ENCODE measurements at places on chromosomes 2 and 18. TPM values are rescaled to one million over a fixed set of nuclear protein-coding genes. Genes with fewer than 3 reads are reported as not detected.

The AKAIN1 gene
- not detected for total RNA-seq

The SPP2 gene
- total RNA-seq, result not detected

The POMC gene
- total RNA-seq, result not detected

The RAB6D gene
- not detected for total RNA-seq

The RNF125 gene
- total RNA-seq, result 0.28 TPM

The NEB gene
- 0.34 TPM for total RNA-seq
